HTR-8/SVneo (cell line): ENCODE measurements at places on chromosomes 3 and 15.

GRCh38 chr3:13770170-13771169 lies 109.4 kb downstream of the WNT7A start:
- peak; percentile 45 for DNase-seq

- no peak for DNase-seq
Observed at GRCh38 chr3:46565077-46565476, 1.0 kb downstream of the LRRC2 start.

GRCh38 chr3:119427669-119428068 lies 35.7 kb downstream of the TMEM39A start:
- no peak for DNase-seq

DNA sequence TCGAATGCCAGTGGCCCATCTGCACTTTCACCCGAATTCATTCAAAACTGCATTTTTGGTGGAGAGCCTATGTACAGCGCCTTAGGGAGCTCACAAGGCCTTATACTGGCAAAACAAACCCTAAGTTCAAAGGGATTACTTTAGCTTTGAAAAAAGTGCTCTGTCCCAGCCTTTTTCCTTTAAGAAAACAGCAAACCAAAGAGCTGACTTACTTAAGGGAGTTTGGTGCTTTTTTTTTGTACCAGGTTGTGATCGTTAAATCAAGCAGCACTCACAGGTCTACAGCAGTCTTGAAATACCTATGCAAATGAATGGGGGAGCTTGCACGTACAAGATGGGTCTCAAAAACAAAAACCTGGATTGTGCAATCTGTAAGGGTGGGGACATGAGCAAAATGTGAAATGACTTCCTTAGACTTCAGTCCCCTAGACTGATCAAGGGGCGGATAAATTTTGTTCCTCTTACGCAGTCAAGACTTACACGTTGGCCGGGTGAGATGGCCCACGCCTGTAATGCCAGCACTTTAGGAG lies 11.6 kb upstream of the PIK3CB start:
- DNase-seq, result no peak

DNA sequence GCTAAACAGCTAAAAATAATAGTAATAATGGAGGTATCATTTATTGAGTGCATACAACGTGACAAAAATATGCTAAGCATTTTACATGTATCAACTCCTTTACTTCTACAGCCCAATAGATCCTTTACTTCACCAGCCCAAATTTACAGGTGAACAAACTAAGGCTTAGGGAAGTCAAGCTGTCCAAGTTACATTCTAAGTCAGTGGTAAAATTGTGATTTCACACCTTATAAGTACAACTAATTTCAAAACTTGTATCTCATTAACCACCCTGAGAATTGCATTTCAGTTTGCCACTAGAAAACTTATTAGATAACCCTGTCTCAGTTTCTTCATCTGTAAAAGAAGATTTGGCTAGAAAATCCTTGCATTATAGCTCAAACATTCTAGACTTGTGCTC lies 10.7 kb downstream of the SLC33A1 start:
- no peak for DNase-seq

GRCh38 chr15:56758770-56759449 lies 25.6 kb upstream of the ZNF280D start:
- DNase-seq, result peak; percentile 38

DNA sequence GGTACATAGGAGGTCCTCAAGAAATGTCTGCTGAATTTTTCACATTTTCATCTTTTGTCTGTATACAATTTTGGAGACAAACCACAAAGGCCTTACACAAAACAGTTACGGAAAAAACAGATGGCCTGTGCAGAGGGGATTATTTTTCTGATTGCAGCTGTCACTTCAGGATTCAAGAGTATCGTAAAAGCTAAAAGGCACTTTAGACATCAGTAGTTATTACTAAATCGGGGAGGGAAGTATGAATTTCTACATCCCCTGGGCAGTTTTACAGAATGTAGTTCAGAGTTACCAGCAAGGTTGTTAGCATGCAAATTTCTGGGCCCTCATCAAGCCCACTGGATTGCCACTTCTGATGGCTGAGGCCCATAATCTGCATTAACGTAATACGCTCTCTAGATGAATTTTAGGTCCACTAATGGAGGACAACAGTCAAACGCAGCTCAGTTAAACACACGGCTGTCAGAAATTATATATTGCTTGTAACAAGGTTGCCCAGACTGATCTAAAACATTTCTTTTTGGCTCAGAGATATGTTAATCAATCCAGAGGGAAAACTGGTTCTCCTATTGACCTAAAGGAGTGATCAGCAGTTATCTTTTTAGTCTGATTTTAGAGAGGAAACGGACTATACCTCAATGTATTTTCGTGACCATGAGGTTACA lies 1.1 kb downstream of the RIOX2 start:
- DNase-seq, result no peak

DNA sequence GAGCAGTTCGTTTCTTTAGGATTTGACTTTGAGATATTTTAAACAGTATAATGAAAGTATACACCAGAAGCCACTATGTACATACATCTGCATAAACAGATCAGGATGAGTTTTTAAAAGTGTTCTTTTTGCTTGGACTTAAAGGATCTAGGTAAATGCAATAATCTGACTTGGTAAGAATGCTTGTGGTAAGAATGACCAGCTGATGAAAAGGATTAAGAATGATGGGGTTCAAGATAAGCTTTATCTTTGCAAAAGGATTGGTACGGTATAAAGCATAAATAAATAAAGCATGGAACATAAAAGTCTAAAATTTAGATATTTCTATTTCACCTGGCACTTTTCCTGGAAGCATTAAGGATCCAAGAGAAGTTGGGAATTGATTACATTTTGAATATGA lies 9.8 kb upstream of the MME start:
- no peak for DNase-seq

- DNase-seq, result no peak
Observed at GRCh38 chr15:29970402-29970695, 112.4 kb upstream of the GOLGA8J start.

DNA sequence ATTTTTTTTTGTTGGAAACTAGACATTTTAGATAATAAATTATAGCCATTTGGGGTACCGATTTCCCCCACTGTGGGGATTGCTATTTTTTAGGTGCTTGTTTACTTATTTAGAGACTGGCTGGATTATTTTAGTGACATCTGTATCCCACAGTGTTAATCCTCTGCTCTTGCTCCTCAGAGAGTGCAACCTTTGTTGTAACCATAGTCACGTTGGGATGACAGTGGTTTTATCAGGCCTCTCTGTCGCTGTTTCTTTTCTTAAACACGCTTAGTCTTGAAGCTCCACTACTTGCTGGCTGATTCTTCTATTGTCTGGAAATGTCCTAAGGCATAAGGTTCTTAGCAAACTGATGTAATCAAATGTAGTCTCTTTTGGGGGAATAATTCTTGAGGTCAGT lies 451.6 kb upstream of the SEMA6D start:
- DNase-seq, result no peak

- no peak for DNase-seq
Observed at GRCh38 chr3:11850003-11850402, 3.3 kb upstream of the TAMM41 start.

DNA sequence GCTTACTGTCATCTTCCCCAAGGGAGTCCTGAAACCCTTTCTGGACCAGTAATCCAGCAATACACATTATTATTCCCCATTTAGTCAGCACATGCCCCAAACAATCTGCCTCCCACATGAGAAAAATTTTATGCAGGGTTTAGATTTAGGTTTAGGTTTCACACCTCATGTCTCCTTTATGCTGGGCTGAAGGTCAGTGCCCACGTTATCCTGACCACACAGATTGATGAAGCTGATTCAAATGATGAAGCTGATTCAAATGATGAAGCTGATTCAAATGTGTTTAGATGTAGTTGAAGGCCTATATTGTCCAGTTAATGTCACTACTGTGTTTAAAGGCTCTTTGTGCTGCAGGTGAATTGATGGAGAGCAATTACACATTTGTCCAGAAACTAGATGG lies 18.1 kb upstream of the ZBED2 start:
- no peak for DNase-seq

- no peak for DNase-seq
Observed at GRCh38 chr3:11250902-11251806, 21.0 kb upstream of the ATG7 start.

GRCh38 chr3:14478956-14479550 lies 61.1 kb downstream of the GRIP2 start:
- DNase-seq, result no peak

DNA sequence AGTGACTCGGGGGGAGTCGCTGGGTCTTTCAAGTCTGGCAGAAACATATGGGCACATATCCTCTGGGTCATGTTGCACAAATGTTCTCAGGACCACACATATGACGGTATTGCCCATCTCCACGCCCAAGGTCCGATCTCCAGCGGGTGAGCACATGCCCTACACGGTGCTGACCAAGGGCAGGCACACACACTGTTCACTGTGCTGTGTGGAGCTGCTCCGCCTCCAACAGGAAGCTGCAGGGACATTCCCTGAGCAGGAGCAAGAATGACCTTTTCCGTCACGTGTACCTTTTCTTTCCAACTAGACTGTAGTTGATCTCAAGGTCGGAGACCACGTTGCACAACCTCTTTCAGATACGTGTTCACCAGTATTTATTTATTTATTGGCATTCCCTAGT lies 41.7 kb upstream of the B3GNT5 start:
- DNase-seq, result no peak

GRCh38 chr3:83513051-83513450 lies 1445.7 kb upstream of the CADM2 start:
- no peak for DNase-seq

DNA sequence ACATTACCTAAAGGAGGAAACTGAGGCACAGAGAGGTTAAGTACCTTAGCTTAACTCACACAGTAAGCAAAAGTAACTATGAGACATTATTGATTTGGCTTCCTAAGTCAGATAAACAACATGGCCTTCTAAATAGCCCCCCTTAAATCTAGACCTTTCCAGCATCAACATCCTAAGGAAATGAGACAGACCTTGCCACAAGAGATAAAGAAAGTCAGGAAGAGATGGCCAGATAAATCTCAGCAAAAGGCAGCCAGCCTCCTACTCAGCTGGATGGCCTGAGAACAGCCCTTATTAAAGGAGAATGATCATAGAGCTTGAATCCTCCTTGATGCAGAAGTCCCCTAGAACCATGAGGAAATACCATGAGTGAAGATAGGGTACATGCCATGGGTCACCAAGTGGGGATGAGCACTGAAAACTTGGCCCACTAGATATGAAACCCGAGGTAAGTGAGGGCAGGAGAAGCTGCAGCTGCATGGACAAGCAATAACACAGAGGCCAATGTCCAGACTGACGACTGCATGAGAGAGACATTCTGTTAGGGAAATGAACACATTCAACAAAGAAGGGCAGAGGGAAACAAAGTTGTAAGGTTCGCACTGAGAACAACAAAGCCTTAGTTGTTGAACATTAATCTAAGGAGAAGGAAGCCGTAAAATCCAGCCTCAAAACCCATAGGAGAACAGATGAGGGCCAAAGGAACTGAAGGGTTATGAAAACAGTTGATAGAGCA lies 69.6 kb downstream of the ZIC4 start:
- no peak for DNase-seq

DNA sequence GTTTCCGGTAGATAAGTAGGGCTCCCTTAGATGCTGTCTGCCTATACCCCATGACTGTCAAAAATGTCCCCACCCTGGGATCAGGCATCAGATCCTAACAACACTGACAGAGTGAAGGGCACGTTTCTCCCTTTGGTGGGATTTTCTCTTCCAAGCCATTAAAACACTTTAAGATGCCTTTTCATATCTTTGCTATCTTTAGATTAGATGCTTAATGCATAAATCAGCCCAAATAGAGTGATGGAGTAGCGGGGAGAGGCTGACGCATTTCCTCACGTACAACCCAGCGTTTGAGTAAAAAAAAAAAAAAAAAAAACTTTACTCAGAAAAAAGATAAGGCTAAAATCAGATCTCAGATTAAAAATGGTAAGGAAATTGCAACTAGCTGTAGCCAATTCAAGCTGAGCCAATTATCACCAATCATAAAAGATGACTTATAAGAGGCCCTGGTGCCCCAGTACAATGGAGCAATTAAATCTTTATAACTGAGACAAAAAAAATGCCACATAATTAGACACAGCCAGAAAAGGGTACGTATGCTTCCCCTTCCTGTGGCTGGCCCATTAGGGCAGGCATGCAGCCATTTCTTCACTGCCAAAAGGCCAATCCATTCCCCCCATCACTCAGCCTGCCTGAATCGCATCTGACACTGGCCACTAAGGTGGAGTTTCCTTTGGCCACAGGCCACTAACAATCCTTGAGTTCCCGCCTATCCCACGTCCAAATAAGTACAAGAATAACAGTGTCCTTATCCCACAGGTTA lies 45.0 kb downstream of the RFTN1 start:
- DNase-seq, result no peak

GRCh38 chr3:55555873-55556618 lies 68.9 kb upstream of the WNT5A start:
- no peak for DNase-seq

- no peak for DNase-seq
Observed at GRCh38 chr3:32817558-32818228, at the start of gene TRIM71. Gene TRIM71 (plus strand): TSS chr3:32817997. CDS start chr3:32818081, 84 bp downstream.

GRCh38 chr3:131762981-131763564 lies 260.3 kb upstream of the MRPL3 start:
- DNase-seq, result no peak

DNA sequence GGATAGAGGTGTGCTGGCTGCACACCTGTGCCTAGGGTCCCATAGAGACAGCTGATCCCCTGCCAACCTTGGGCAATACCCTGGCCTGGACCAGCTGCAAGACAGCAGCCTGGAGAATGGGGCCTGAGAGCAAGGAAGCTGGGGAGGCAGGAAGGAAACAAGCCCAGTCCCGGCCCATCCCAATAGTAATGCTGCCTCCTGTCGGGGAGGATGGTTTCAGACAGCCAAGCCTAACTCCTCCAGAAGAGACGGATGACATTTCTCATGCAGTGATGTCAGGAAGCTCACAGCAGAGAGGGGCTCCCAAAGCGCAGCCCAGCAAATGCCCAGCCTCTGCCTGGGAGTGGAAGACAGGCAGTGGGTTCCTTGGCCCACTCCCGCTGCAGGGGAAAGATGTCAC lies 408.8 kb downstream of the OCA2 start:
- no peak for DNase-seq

DNA sequence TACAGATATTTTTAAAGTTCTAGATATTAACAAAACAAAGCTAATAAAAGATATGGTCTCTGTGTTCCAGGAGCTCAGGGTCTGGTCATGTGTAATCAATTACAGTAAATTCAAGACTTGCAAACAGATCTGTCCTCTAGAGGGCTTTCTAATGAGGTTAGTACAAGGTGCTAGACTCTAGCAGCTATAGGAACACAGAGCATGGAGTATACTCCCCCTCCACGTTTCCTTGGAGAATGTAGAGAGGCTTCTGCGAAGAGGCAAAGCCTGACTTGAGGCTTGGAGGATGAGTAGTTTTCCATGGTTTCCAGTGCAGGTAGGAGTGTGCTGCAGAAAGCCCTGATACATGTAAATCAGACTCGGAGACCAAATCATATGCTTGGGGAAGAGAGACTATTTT lies 32.7 kb upstream of the DLG1 start:
- DNase-seq, result no peak
